Activated naive CD8-positive, alpha-beta T cell treated with anti-CD3 and anti-CD28 coated beads, Interleukin-2, amount 10 ng/mL, durations not matched to agents 7 days and 5 days (primary cell): ENCODE measurements at places on chromosomes 4 and X. TPM values are rescaled to one million over a fixed set of nuclear protein-coding genes. Genes with fewer than 3 reads are reported as not detected.

DNA sequence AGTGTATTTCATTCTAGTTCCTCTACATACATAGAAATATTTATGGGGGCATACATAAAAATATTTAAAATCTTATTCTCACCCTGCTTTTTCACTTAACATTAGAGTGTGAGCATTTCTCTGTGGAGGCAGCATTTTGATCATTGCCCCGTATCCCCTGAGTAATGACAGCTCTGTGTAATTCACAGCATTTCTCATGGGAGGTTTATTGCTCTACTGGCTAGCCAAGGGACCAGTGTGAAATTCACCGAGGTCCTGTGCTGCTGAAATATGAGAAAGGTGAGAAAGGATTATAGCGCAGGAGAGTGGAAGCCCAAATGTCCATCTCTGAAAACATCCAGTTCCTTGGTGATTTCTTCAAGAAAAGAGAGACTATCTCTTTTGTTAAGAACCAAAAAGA lies 22.9 kb downstream of the PDGFC start:
- no peaks in the 10 kb centered on the region for H3K27me3 ChIP-seq
- H3K36me3 ChIP-seq, result no peaks in the 10 kb centered on the region

- no peak for DNase-seq
- H3K4me1 ChIP-seq, result no peaks in the 10 kb centered on the region
- H3K27ac ChIP-seq, result no peak overlapping the region
- H3K36me3 ChIP-seq, result no peaks in the 10 kb centered on the region
Measured at GRCh38 chr4:18069810-18070209, 48.3 kb upstream of the LCORL start.

GRCh38 chr4:129453524-129454200 lies 357.7 kb downstream of the C4orf33 start:
- H3K27ac ChIP-seq, result no peak overlapping the region
- no peaks in the 10 kb centered on the region for H3K4me1 ChIP-seq
- no peaks in the 10 kb centered on the region for H3K27me3 ChIP-seq
- H3K4me3 ChIP-seq, result no peak overlapping the region
- DNase-seq, result no peak

GRCh38 chr4:139593091-139593564 lies 37.1 kb upstream of the SETD7 start:
- H3K27me3 ChIP-seq, result peaks cover 33% of the 10 kb centered on the region
- no peak overlapping the region for H3K27ac ChIP-seq
- H3K36me3 ChIP-seq, result no peaks in the 10 kb centered on the region
- no peak overlapping the region for H3K4me3 ChIP-seq

- H3K27me3 ChIP-seq, result peaks cover 4% of the 10 kb centered on the region
- no peaks in the 10 kb centered on the region for H3K4me1 ChIP-seq
- no peaks in the 10 kb centered on the region for H3K36me3 ChIP-seq
- H3K4me3 ChIP-seq, result no peak overlapping the region
- no peak for DNase-seq
Measured at GRCh38 chr4:147840838-147841738, 109.2 kb downstream of the ARHGAP10 start.

DNA sequence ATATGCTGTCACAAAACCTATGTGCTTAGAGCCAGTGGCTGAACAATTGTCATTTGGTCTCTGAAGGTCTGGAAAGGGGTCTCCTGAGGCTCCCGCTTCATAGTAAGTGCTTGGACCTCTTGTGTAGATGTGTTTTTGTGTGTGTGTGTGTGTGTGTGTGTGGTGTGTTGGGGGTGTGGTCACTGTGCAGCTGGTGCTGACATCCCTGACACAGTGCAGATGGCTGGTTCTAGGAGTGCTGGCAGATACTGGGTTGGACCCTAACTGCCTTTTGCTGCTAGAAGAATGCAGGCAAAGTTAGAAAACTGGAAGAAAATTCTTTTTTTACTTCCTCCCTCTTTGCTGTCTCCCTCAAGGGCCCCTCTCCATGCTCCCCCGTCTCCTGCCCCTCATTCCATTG lies 1872.6 kb downstream of the ARAP2 start:
- H3K4me1 ChIP-seq, result no peaks in the 10 kb centered on the region
- H3K27ac ChIP-seq, result no peak overlapping the region
- H3K36me3 ChIP-seq, result no peaks in the 10 kb centered on the region

DNA sequence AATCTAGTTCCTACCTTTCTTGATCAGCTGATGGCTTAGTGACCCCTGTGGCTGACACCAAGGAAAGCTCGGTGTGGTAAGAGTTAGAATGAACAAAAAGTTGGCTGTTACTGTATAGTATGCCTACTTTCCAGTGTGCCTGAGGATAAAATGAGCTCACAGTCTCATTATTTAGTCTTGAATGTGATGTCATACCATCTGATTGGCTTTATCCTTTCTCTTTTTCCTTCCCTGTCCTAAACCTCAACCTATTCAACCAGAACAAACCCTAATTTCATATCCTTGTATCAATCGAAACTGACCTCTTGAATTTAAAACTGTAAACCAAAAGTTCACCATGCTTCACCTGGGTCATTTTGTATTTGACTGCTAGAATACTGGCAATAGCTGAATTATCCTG lies 156.4 kb downstream of the PPARGC1A start:
- DNase-seq, result no peak
- no peak overlapping the region for H3K27ac ChIP-seq
- no peak overlapping the region for H3K4me3 ChIP-seq
- H3K27me3 ChIP-seq, result no peaks in the 10 kb centered on the region

DNA sequence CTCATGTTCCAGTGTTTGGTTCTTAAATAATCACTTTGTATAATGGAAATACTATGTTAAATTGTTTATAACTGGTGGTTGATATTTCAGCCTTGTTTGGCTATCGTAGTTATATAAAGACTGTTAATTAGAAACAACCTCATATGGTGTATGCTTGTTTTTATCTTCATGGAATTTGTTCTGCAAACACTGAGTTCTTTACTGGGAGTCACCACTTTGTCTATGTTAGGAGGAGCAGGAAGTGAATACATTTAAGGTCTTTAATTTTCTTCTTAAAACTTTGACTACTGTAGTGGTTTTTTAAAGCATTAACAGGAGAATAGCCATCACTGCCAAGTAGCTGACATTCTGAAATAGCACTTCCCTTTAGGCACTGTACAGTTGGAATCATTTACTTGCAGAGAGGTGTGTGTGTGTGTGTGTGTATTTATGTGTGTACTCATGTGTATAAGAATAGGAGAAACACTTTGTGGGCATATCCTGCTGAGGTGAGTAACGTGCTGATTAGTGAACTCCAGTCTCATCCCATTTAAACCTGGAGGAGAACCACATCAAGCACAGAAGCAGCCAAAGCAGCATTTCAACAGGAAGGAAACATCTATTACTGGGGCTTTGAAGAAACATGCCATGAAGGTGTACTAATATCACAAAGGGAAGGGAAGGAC lies 37.8 kb downstream of the TET2 start:
- peak overlapping the region; percentile 31 for H3K27ac ChIP-seq
- peaks cover 12% of the 10 kb centered on the region for H3K4me1 ChIP-seq
- no peak for DNase-seq

DNA sequence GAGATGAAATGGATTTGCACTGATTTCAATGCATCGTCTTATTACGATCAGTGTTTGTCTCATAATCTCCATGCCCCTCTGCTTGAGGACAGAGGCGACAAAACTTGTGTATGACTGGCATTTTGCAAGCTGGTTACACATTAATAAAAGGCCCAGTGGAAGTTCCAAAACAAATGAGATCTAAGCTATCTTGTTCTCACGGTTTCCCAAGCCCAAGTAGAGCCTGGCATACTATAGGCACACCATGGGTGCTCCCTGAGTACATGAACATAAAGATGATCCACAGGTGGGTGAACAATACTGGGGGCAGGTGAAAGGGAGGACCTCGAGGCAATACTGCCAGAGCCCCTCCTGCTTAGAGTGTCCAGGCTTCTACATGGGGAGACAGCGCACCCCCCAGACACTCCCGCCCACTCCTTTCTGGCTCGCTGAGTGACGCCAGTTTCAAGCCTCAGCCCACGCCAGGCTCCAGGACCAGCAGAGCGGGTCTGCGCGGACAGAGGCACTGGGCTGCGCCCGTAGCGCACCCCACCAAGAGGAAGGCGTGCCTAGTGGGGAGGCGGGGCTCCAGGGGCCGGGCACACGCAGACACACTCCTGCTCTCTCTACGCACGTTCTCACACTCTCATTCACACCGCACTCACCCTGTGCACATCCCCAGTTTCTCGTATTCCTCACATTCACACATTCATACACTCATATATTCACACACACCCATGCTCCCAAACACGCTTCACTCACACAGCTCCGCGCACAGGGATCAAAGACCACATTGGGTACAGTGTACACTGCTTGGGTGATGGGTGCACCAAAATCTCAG lies 8.9 kb upstream of the GSX2 start:
- no peak overlapping the region for H3K27ac ChIP-seq
- H3K36me3 ChIP-seq, result no peaks in the 10 kb centered on the region
- no peak for DNase-seq
- peaks cover 67% of the 10 kb centered on the region for H3K27me3 ChIP-seq

- no peak overlapping the region for H3K27ac ChIP-seq
- H3K4me3 ChIP-seq, result no peak overlapping the region
- H3K27me3 ChIP-seq, result peaks cover 3% of the 10 kb centered on the region
- no peak for DNase-seq
Measured at GRCh38 chr4:150061086-150061776, 17.0 kb upstream of the DCLK2 start.

DNA sequence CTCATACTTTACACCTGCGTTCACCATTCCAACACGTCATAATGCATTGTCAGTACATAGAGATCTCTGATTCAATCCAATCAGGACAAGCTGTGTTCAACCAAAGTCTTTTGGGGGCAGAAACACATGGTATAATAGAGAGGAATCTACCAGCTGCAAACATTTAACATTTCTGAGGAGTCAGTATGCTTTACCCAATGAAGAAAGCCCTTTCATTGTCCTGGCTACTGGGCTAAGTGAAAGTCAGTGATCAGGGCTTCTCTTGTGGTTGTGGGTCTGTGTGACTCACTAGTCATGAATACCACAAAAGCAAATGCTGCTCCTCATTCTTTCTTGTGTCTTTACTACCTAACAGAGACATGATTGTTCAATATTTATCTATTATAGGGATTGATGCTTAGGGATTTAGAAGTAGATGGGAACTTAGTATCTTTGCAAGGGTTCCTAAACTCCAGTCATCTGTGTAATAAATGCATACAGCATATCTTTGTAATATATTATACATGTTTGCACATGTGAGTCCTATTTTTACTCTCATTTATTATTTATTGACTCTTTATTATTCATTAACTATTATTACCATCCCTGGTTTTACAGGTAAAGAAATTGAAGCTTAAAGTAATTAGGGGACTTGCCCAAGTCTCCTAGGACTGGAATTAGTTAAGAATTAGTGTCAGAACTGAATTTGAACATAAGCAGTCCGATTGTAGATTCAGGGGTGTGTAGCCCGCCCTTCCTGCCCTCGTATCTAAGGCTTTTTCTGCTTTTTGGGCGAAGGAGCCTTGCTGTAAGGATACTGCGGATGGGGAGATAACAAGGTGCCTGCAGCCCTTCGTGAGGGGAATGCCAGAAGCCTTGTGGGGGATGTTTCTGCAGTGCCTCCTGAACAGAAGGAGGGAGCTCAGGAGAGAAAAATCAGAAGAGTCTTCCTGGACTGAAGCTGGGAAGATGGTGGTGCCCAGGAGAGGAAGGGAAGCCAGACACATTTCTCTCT lies 353.1 kb upstream of the BOD1L1 start:
- no peak overlapping the region for H3K4me3 ChIP-seq
- no peak for DNase-seq
- peaks cover 2% of the 10 kb centered on the region for H3K4me1 ChIP-seq
- H3K27ac ChIP-seq, result no peak overlapping the region
- H3K27me3 ChIP-seq, result peaks cover 5% of the 10 kb centered on the region

DNA sequence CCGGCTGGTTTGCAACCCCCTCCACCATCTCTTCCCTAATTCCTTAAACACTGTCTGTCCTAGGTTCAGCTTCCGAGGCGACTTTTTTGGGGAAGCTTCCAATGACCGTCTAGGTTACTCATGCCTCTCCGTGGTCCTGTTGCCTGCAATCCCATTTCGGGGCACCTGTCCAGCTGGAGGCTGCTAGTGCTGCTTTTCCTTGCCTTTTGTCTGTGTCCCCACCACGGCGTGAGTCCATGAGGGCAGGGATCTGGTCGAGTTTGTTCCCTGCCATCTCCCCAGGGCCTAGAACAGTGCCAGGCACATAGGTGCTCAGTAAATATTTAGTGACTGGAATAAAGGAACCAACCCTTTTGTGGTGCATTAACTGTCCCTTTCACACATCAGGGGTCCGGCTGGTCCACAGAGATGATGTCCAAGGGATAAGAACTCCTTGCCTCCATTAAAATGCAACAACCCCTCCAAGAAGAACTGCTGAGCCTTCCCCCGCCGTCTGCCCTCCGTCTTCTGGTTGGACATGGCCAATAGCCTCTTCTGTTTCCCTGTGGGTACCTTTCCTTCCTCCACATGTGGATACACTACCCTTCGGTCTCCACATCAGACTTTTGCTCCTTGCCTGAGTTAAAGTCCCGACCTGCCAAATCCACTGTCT lies 5.7 kb upstream of the SORCS2 start:
- H3K4me1 ChIP-seq, result peaks cover 12% of the 10 kb centered on the region
- no peak overlapping the region for H3K27ac ChIP-seq
- no peak for DNase-seq
- H3K4me3 ChIP-seq, result no peak overlapping the region
- peaks cover 29% of the 10 kb centered on the region for H3K27me3 ChIP-seq
- H3K36me3 ChIP-seq, result no peaks in the 10 kb centered on the region

GRCh38 chr4:98728871-98729270 lies 70.5 kb upstream of the TSPAN5 start:
- peaks cover 2% of the 10 kb centered on the region for H3K27me3 ChIP-seq
- peaks cover 5% of the 10 kb centered on the region for H3K4me1 ChIP-seq

- no peaks in the 10 kb centered on the region for H3K36me3 ChIP-seq
- no peaks in the 10 kb centered on the region for H3K27me3 ChIP-seq
- no peaks in the 10 kb centered on the region for H3K4me1 ChIP-seq
- no peak overlapping the region for H3K27ac ChIP-seq
- DNase-seq, result no peak
Measured at GRCh38 chr4:130056286-130056685, 960.3 kb downstream of the C4orf33 start.

GRCh38 chr4:47031011-47031678 lies at the start of gene GABRB1:
Gene GABRB1 (plus strand): TSS chr4:47031567.
- H3K27ac ChIP-seq, result no peak within 1 kb of the TSS
- peaks cover 52% of the 10 kb centered on the region for H3K27me3 ChIP-seq
- H3K36me3 ChIP-seq, result no peaks in the 10 kb centered on the region
- H3K4me1 ChIP-seq, result peaks cover 15% of the 10 kb centered on the region
- DNase-seq, result peak; percentile 33

KLHL8 gene
- 13.7 TPM for total RNA-seq

GSPT2 gene
- total RNA-seq, result 14.3 TPM

SLC26A1 gene
- total RNA-seq, result 0.65 TPM

SLC9B1 gene
- 2.5 TPM for total RNA-seq

SUPT20HL2 gene
- total RNA-seq, result not detected

GNRHR gene
- total RNA-seq, result not detected

SPANXA2 gene
- not detected for total RNA-seq

SSX4B gene
- not detected for total RNA-seq

MAGEA11 gene
- not detected for total RNA-seq

SNCA gene
- total RNA-seq, result 2.8 TPM

GAGE12H gene
- not detected for total RNA-seq

AWAT2 gene
- total RNA-seq, result not detected

TFE3 gene
- total RNA-seq, result 26.1 TPM

ERCC6L gene
- 8.2 TPM for total RNA-seq

SAGE1 gene
- not detected for total RNA-seq
